Left lobe of liver (tissue), 2 donors: ENCODE measurements at places on chromosomes 11 and 22. TPM values are rescaled to one million over a fixed set of nuclear protein-coding genes. Genes with fewer than 3 reads are reported as not detected.

Gene ALDH3B2
- total RNA-seq, result not detected

Gene P2RY6
- total RNA-seq, result 0.25 TPM

Gene PTH
- not detected for total RNA-seq

Gene MPZL2
- total RNA-seq, result 18.6 TPM

Gene OR10G4
- total RNA-seq, result not detected

Gene SULT4A1
- total RNA-seq, result not detected

Gene TRPC6
- total RNA-seq, result not detected

Gene CREB3L1
- total RNA-seq, result 0.30 TPM

Gene NDUFV1
- 192 TPM for total RNA-seq

Gene TMPRSS4
- total RNA-seq, result not detected

Gene TRIM64
- not detected for total RNA-seq

Gene BTG4
- total RNA-seq, result not detected

Gene OR5B21
- not detected for total RNA-seq

Gene GPHA2
- 0.25 TPM for total RNA-seq

Gene TXN2
- total RNA-seq, result 65.3 TPM

Gene KDM4D
- 0.23 TPM for total RNA-seq

Gene CBLIF
- not detected for total RNA-seq

Gene MN1
- 1.2 TPM for total RNA-seq

Gene POU2F3
- total RNA-seq, result not detected

Gene TLCD5
- total RNA-seq, result 0.23 TPM

Gene MIAT
- total RNA-seq, result 0.60 TPM

Gene RRAS2
- 24.1 TPM for total RNA-seq

Gene SMTNL1
- not detected for total RNA-seq

Gene GSTT2B
- total RNA-seq, result 2.9 TPM

Gene P4HA3
- 0.23 TPM for total RNA-seq

Gene PATE2
- not detected for total RNA-seq

Gene KRTAP5-11
- total RNA-seq, result not detected

Gene CHKA
- total RNA-seq, result 15.5 TPM

Gene BRMS1
- 11.2 TPM for total RNA-seq

Gene PRODH
- total RNA-seq, result 35.6 TPM

Gene MS4A15
- total RNA-seq, result not detected

Gene SDHAF2
- 18.8 TPM for total RNA-seq

Gene ADAMTS15
- total RNA-seq, result 0.15 TPM

Gene OR4C45
- not detected for total RNA-seq

Gene PRAME
- 1.2 TPM for total RNA-seq

Gene CATSPERZ
- total RNA-seq, result not detected

Gene F2
- total RNA-seq, result 1,408 TPM

Gene AGBL2
- total RNA-seq, result 2.7 TPM

Gene KCNQ1OT1
- total RNA-seq, result 1.2 TPM

Gene MLC1
- not detected for total RNA-seq

Gene CRYAB
- 4.8 TPM for total RNA-seq

Gene BCR
- 29.7 TPM for total RNA-seq

Gene BTBD18
- total RNA-seq, result not detected

Gene BACE1
- 38.7 TPM for total RNA-seq

Gene CRYBA4
- total RNA-seq, result not detected

Gene CYP2D6
- total RNA-seq, result 358 TPM

Gene RASGRP2
- 4.2 TPM for total RNA-seq

Gene NLRP10
- total RNA-seq, result not detected

Gene SYT13
- 0.50 TPM for total RNA-seq

Gene RAB39A
- total RNA-seq, result 0.58 TPM

Gene CHRM4
- not detected for total RNA-seq
